AG04449 (cell line): ENCODE measurements at places on chromosomes 16 and 17.

DNA sequence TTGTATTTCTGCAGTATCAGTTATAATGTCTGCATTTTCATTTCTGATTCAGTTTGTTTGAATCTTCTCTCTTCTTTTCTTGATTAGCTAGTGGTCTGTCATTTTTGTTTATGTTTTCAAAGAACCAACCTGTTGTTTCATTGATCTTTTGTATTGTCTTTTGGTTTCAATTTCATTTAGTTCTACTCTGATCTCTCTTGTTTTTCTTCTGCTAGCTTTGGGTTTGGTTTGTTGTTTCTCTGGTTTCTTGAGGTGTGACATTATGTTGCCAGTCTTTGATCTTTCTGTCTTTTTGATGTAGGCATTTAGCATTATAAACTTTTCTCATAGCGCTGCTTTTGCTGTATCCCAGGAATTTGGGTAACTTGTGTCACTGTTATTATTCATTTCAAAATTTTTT lies 107.2 kb downstream of the PHKB start:
- no peak for DNase-seq

GRCh38 chr17:50708050-50709000 lies 611 bp upstream of the ANKRD40 start:
- no peak for DNase-seq

- no peak for DNase-seq
Measured at GRCh38 chr17:78104540-78104941, 24.0 kb downstream of the TMC6 start.

DNA sequence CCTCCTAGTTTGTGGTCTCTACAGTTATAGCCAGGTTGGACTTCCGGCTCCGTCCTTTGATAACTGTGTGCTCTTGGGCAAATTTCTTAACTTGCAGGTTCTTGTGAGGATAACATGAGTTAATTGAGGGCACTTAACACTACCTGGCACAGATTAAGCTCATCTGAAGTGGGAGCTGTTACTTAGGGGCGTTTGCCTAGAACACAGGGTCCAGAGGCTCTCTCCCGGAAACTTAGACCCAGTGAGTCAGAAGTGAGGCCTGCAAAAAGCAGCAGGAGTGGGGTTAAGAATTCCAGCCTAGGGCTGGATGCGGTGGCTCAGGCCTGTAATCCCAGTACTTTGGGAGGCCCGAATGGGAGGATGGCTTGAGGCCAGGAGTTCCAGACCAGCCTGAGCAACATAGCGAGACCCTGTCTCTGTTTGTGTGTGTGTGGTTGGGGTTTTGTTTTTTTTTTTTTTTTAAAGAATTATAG lies 1.4 kb downstream of the MVP start:
- DNase-seq, result no peak

DNA sequence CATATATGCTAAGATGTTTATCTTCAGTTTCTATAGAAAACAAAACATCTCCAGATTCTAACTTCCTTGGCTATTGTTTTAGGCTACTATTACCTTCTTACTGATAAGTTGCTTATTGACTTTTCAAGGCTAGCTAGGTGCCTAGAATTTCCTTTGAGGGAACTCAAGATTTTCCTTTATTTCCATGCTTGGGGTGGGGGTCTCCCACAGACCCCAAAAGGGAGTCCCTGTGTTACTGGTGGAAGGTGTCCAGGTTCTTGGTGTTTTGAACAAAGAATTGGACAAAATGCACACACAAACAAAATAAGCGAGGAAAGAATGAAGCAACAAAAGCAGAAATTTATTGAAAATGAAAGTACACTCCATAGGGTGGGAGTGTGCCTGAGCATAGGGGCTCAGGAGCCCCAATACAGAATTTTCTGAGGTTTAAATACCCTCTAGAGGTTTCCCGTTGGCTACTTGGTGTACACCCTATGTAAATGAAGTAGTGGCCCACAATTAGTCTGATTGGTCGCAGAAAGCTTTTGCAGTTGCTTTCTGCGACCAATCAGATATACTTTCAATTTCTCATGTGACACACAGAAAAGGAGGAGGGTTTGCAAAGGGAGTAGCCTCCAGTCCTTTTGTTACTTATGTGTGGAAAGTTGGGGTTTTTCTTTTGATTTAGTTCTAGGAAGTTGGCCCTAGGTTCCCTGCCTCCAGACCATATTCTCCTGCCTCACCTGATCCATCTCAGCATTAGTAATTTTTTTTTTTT lies 67.5 kb downstream of the MARF1 start:
- DNase-seq, result no peak

DNA sequence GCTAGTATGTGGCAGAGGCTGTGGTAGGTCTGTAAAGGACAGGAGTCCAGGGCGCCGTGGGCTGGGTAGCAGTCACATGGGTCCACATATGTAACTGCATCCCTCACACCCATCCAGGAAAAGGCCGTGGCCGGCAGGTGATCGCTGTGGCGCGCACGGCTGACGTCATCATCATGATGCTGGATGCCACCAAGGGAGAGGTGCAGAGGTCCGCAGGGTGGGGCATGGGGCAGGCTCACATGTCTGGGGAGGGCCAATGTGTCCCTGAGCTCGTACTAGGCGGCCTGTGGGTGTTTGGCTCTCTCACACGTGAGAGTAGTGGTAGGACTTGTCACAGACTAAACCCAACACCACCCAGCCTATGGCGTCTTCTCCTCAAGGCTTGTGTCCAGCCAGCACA lies 9.0 kb upstream of the MYO15A start:
- DNase-seq, result no peak
